Motor neuron (in vitro differentiated cells): ENCODE measurements at places on chromosomes 7 and 10.

DNA sequence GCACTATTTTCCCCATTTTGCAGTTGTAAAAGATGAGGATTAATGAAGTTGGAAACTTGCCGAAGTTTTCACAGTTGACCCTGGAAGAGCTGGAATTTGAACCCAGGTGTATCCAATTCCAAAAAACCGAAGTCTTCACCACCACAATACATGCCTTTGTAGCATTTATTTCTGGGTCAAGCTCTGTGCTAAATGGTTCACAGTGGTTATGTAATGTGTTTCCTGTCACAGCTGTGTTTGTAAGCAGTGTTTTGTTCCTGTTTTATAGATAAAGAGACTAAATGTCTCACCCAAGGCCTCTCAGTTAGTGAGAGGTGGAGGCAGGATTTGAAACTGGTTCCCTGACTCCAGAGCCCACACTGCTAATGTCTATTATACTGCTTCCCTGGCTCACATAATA, 17.6 kb downstream of the SFTPA2 start:
- ATAC-seq, result no peak

- no peak for ATAC-seq
Observed at GRCh38 chr10:91316486-91316885, 93.7 kb upstream of the HECTD2 start.

DNA sequence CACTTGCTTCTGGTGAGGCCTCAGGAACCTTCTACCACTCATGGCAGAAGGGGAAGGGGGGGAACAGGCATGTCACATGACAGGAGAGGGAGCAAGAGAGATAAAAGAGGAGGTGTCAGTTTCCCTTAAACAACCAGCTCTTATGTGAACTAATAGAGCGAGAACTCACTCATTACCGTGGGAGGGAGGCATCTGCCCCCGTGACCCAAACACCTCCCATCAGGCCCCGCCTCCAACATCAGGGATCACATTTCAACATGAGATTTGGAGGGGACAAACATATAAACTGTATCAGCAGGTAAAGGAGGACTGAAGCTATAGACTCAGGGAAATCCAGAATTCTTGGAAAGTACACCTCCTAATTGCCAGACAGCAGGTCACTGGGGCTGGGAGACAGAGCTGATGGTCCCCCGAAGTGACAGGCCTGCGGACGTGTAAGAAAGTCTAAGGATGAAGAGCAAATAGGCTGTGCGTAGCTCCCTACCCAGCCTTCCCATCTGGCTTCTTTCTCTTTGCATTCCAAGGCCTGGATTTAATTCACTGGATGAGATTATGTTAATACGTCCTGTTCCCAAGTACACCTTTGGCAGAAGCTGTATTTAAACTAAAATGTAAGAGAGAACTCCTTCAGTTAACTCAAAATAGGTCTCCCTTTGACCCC, 186.7 kb upstream of the LYZL2 start:
- ATAC-seq, result no peak

DNA sequence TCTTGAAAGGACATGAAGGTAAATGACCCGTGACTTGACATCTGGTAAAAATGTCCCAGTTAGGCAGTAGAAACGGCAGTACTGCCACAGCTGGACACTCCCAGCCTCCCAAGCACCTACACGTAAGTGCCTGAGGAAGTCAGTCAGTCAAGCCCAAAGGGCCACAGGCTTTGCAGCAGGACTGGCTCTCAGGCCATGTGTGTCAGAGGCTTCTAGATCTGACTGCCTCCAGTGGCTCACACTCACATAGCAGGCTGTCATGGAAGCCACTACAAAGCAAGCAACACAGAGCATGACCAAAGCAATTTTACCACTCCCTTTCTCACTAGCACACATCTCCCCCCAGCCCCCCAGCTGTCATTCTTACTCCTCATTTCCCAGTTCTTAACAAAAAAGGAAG, 17.8 kb upstream of the CCNJ start:
- no peak for ATAC-seq

GRCh38 chr10:26550774-26551526, 112.8 kb downstream of the APBB1IP start:
- no peak for ATAC-seq

DNA sequence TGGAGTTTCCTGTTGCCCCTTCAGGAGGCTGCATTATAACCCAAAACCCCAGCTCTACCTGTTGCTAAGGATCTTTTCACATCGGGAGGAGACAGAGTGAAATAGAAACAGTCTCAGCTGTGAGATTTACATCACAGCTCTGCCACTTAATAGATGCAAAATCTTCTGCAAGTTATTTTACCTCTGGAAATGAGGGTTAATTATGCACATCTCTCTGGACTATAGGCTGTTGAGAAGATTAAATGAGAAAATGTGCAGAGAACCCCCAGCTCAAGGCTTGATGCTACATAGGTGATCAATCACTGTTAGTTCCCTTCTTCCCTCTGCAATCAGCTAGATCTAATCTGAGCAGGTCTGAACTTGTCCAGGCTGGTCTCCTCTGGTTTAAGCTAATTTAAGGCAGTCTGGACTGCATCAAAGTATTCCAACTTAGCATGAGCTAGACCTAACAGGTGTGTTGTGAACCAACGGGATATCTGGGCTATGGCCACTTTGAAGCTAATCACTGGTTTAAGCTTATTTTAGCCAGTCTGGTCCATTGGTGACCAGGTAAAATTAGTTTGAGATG, 8.9 kb upstream of the LRRC18 start:
- no peak for ATAC-seq

DNA sequence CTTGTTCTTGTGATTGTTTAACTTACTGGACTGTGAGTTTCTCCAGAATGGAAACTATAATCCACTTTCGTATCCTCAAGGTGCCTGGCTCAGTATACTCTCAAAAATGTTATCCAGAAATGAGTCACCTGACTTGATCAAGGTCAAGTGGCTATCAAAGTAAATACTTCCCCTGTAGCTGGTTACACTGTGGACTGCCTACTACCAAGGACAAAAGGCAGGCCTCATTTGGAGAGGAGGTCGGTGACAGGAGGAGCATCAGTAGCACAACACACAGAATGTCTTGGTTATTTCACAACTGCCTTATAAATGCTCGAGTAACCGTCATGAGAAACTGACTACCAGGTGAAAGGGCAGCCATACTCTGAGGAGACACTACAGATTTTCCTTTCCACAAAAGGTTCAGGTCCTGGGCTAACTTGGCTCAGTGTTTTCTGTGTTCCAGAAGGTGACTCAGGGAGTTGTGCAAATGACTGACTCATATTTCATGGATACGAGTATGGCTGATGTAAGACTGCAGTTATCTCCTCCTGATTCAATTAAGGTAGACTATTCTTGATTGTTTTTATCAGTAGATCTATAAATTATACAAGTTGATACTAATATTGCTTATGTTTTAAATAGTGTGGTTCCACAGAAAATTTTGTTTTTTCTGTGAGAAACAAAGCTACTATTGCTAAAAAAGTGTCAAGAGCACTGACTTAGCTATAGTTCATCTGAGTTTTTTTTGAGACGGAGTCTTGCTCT, 4.2 kb upstream of the CCNY start:
- ATAC-seq, result no peak

- ATAC-seq, result no peak
Observed at GRCh38 chr10:70782086-70782745, 3.0 kb downstream of the TBATA start.

DNA sequence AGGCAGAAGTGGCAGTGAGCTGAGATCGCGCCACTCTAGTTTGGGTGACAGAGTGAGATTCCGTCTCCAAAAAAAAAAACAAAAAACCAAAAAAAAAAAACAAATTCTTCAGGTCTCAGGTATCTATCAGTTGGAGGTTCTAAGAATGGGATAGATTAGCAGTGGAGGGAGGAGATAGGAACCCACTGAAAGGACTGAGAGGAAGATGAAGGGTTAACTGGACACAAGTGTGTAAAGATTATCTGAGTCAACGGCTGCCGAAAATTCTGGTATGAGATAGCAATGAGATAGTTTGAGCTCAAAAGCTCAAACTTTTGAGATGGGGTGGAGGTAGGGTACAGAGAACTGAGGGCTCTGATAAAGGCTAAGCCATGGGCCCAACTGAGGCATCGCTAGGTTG, 12.8 kb downstream of the ZNF467 start:
- no peak for ATAC-seq

DNA sequence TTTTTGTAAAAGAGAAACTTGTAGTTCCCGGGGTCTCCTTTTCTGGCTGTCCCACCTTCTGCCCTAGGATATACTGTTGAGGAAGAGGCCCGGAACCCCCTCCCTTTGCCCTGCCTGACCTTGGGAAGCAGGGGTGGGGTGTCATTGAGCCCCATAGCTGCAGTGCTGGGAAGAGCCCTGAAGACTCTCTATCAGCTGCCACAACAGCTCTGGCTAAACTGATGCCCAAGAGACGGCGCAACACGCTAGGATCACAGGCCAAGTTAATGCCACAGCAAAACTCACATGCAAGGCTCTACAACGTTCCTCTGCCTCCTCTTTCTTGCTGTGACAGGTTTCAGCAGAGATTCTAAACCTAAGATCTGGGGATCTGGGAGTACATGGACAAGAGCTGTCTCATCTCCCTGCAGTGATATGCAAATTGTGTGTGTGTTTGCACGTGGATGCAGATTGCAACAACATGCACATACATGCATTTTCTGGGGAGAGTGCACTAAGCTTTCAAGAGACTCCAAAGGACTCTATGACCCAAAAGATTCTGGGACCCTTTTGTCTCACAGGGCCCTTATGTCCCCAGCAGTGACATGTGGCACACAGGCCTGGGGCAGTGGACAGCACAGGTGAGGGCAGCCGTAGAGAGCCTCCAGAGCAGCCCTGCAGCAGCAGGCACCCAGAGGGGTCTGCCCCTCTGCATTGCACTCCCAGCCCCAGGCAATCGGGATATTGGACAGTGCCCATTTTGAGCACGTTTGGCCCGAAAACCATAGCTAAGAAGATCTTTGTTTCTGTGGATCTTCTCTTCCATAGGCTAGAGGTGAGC, 2.5 kb downstream of the RASSF4 start:
- ATAC-seq, result no peak

- ATAC-seq, result no peak
Observed at GRCh38 chr10:5862360-5862961, 27.2 kb downstream of the ANKRD16 start.

GRCh38 chr10:33919244-33919643, 584.8 kb upstream of the NRP1 start:
- ATAC-seq, result no peak

DNA sequence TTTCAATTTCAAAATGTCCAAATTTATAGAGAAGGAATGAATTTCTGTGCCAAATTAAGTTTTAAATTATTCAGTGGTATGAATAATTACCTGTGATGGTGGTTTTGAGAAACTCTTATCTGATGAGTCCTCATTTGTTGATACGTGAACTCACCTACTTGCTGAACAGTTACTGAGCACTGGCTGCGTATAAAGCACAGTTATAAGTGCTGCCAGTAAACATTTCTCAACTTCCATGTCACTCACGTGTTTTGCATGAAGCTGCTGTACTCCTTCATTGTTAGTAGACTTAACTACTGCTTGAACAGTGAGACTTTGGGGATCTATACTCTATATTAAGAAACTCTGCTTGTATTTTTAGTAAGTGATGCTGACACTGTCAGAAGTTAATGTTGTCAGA, 269.1 kb upstream of the FZD8 start:
- no peak for ATAC-seq
